Spleen (tissue), 13 donors: ENCODE measurements at places on chromosomes 11 and 22.

- no peaks in the 10 kb centered on the region for H3K4me1 ChIP-seq
- no peaks in the 10 kb centered on the region for H3K27me3 ChIP-seq
- DNase-seq = no peak
- no peaks in the 10 kb centered on the region for H3K36me3 ChIP-seq
- H3K4me3 ChIP-seq = no peak overlapping the region
- no peak overlapping the region for H3K27ac ChIP-seq
Measured at GRCh38 chr11:104583857-104584256, 314.4 kb downstream of the CASP12 start.

- DNase-seq = no peak
- no peak overlapping the region for H3K4me3 ChIP-seq
- no peaks in the 10 kb centered on the region for H3K4me1 ChIP-seq
- H3K27me3 ChIP-seq = no peaks in the 10 kb centered on the region
Measured at GRCh38 chr22:23047265-23047664, 23.1 kb upstream of the GNAZ start.

DNA sequence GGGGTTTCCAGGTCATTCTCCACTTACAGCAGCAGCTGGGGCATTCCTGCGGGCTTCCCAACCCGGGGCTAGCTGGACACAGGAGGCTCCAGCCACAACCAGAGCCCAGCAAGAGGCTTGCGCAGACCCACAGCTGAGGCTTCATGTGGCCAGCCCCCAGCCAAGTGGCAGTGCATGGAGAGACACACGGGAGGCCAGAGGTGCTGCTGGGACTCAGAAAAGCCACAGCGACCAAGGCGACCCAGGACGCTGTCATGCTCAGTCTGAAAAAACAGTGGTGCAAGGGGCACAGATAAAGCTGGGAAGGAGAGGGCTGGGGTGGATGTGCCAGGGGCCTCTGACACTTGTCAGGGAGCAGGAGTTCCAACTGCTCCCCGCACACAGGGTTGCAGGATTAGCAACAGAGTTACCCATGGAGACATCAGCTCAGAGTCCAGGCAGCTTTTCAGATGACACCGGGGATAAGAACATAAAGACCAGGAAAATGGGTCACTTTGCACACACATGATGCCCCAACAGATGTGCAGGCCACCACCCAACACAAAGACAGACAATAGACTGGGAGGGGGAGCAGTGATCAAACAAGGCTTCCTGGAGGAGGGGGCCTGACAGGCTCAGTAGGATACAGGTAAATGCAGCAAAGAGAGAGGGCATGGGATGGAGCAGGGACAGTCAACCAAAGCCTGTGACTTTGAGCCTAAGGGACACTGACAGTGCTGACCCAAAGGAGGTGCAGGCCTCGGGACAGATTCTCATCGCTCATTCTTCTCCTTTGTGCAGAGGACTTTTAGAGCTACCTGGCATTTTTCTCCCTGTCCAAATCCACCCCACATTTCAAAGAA lies 6.9 kb upstream of the NEAT1 start:
- peak overlapping the region; percentile 88 for H3K4me3 ChIP-seq
- DNase-seq = peak; percentile 79
- peaks cover 54% of the 10 kb centered on the region for H3K4me1 ChIP-seq
- peaks cover 36% of the 10 kb centered on the region for H3K36me3 ChIP-seq

DNA sequence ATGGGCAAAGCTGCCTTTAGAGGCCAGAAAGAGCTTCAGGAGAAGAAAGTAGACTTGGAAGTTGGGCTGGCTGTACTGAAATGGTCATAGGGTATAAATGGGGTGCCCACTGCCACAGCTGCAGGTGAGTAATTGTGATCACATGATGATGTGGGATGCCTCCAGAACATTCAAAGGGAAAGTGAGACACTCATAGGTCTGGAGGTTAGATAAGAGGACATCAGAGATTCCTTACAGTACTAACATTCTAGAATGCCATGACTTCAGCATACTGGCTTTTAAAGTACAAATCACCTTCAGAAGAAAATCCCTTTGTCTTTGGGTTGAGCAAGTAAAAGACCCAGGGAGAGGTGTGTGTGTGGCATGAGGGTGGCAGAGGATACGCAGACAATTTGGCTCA lies 419.2 kb downstream of the TENM4 start:
- no peak overlapping the region for H3K27ac ChIP-seq
- no peaks in the 10 kb centered on the region for H3K4me1 ChIP-seq
- H3K36me3 ChIP-seq = no peaks in the 10 kb centered on the region
- no peak overlapping the region for H3K4me3 ChIP-seq
- DNase-seq = no peak
- H3K27me3 ChIP-seq = peaks cover 5% of the 10 kb centered on the region

DNA sequence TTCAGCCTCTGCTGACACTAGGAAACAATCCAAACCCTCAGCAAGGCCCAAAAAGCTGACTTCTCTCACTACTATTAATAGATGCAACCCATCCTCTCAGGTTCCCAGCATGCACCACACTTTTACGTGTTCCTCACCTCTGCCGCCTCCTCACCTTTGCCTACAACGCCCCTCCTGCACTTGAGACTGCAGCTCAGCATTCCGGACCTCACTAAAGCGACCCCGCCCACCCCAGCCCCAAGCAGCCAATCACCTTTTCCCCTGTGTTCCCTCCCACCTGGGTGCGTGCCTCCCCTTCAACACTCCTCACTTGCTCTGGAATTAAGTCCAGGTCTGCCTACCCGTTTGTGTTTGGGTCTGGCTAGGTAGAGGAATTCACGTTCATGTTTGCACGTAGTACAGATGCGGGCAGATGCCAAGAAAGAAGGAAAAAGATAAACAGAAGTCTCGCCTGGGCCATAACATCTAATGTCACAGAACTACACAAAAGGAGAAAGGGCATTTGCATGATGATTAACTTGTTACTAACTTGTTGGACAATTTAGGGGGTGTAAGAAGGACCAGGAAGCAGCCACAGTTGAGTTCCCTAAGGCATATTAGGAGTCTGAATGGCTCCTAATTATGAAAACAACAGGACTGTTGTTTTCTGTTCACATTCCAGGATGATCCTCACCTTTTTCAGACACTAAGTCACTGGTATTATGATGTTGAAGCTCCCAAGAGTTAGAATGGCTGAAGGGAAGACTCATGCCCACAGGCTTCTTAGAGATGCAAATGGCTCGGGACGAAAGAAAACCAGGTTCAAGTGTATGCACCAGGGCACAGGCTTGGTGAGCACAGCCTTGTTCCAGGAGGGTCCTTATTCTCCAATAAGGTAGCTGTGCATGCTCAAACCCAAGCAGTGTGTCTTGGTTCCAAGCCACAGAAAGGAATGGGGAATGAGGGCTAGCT lies 102.2 kb downstream of the MICAL3 start:
- no peak overlapping the region for H3K4me3 ChIP-seq
- no peaks in the 10 kb centered on the region for H3K27me3 ChIP-seq
- no peak for DNase-seq

GRCh38 chr11:41413843-41414242 lies 45.6 kb downstream of the LRRC4C start:
- H3K4me3 ChIP-seq = no peak overlapping the region
- no peak for DNase-seq
- H3K4me1 ChIP-seq = no peaks in the 10 kb centered on the region
- H3K27ac ChIP-seq = no peak overlapping the region

GRCh38 chr22:47398921-47399790 lies 636.7 kb downstream of the TBC1D22A start:
- H3K36me3 ChIP-seq = no peaks in the 10 kb centered on the region
- H3K27me3 ChIP-seq = no peaks in the 10 kb centered on the region
- no peaks in the 10 kb centered on the region for H3K4me1 ChIP-seq
- no peak overlapping the region for H3K4me3 ChIP-seq
- DNase-seq = peak; percentile 44

DNA sequence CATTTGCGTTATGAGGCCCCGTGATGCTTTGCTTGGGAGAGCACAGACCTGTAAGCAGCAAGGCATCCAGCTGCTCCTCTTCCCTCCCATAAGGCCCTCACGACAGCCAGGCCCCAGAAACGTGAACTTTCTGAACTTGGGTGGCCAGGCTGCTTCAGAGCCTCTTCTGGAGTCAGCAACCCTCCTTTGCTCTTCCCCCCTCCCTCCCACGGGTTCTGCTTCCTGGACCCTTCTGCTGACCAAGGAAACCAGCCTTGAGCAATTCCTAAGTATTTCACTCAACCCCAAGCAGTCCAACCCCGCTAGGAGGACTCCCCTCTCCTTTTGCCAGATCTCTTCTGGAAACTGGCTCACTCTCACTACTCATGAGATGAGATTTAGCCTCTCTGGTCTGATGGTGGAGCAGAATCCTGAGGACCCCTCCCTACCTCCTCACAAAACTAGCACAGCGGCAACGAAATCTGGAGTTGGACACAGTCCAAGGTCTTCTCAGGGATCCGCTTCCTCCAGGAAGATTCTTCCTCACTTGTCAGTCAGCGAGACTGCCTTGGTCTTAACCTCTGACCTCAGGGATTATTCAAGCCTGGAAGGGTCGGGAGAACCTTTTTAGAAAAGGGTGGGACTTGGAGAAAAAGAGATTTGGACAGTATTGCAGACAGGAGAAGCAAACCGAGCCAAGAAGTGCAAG lies 86.2 kb downstream of the UBASH3B start:
- H3K27ac ChIP-seq = peak overlapping the region; percentile 84
- no peak for DNase-seq
- H3K36me3 ChIP-seq = no peaks in the 10 kb centered on the region
- H3K4me3 ChIP-seq = no peak overlapping the region

DNA sequence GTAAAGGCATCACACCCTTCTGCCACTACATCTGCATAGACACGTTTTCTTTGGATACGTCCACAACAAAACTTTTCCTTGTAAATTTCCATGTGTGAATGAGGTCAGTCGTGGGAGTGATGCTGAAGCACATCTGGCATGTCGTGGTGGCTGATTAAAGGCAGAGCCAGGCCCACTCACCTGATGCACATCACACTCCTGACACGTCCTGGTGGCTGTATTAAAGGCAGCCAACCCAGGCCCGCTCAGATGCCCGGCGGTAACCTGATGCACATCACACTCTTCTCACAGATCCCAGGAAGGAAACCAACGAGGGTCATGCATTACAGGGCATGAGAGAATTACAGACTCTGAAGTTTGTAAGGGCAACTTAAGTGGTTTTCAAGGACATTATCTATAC lies 321.6 kb upstream of the B3GAT1 start:
- no peak overlapping the region for H3K4me3 ChIP-seq
- DNase-seq = peak; percentile 29
- H3K27me3 ChIP-seq = no peaks in the 10 kb centered on the region

GRCh38 chr22:46678785-46679700 lies 58.9 kb downstream of the GRAMD4 start:
- H3K36me3 ChIP-seq = peaks cover 18% of the 10 kb centered on the region
- no peak overlapping the region for H3K4me3 ChIP-seq
- DNase-seq = no peak
- no peaks in the 10 kb centered on the region for H3K27me3 ChIP-seq

DNA sequence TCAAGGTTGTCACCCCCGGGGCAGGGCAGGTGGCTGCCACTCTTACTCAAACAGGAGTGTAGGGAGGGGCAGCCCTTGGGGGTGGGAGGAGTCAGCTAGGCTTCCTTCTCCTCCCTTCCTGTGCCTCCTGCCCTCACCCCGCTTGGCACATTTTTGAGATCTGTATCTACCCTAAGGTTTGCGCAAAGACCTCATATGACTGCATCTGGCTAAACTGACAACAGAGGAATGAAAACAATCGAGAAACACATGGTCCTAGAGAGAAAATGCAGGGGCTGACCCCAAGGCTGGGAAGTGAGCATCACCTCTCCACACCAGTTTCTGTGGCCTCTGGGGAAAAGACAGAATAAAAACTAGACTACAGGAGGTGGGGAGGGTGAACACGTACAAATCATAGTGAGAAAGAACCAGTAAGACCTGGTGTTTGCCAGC lies 28.1 kb downstream of the IGSF9B start:
- DNase-seq = no peak
- H3K27ac ChIP-seq = no peak overlapping the region
- H3K4me1 ChIP-seq = peaks cover 5% of the 10 kb centered on the region
- H3K4me3 ChIP-seq = peak overlapping the region; percentile 46
- no peaks in the 10 kb centered on the region for H3K36me3 ChIP-seq
- no peaks in the 10 kb centered on the region for H3K27me3 ChIP-seq

GRCh38 chr11:71197096-71197495 lies 55.3 kb downstream of the SHANK2 start:
- H3K4me1 ChIP-seq = no peaks in the 10 kb centered on the region
- H3K36me3 ChIP-seq = no peaks in the 10 kb centered on the region
- no peak overlapping the region for H3K27ac ChIP-seq
- peak; percentile 64 for DNase-seq
- no peak overlapping the region for H3K4me3 ChIP-seq

DNA sequence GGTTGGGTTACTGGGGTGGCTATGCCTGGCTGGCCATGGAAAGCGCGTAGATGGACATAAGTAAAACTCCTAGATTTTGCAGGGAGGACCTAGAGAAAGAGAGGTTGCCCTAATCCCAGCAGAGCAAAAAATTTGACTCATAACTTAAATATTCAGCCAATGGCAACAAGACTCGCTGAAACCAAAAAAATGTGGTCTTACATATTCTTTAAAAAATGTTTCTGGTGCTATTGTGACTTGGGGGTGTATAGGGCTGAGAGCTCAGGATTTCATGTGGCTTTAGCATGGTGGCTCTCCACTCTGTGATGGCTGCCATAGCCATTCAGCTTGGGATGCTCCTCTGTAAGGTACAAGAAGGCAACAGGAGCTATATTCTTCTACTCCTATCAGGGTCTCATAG lies 27.2 kb upstream of the PDGFD start:
- H3K27me3 ChIP-seq = no peaks in the 10 kb centered on the region
- no peaks in the 10 kb centered on the region for H3K4me1 ChIP-seq
- no peak overlapping the region for H3K27ac ChIP-seq
- H3K36me3 ChIP-seq = no peaks in the 10 kb centered on the region
- no peak for DNase-seq
- no peak overlapping the region for H3K4me3 ChIP-seq
